ENCODE measurements at places on chromosomes 13 and 19.
A peak's percentile ranks its signal among the peaks of the same experiment; 100 is the strongest.

GRCh38 chr19:57165846-57166245 is 1.4 kb downstream of the DUXA start:
- DNase-seq = no peak

- DNase-seq = peak; percentile 57
Measured at GRCh38 chr13:102651892-102652291, 43.0 kb downstream of the METTL21C start.

DNA sequence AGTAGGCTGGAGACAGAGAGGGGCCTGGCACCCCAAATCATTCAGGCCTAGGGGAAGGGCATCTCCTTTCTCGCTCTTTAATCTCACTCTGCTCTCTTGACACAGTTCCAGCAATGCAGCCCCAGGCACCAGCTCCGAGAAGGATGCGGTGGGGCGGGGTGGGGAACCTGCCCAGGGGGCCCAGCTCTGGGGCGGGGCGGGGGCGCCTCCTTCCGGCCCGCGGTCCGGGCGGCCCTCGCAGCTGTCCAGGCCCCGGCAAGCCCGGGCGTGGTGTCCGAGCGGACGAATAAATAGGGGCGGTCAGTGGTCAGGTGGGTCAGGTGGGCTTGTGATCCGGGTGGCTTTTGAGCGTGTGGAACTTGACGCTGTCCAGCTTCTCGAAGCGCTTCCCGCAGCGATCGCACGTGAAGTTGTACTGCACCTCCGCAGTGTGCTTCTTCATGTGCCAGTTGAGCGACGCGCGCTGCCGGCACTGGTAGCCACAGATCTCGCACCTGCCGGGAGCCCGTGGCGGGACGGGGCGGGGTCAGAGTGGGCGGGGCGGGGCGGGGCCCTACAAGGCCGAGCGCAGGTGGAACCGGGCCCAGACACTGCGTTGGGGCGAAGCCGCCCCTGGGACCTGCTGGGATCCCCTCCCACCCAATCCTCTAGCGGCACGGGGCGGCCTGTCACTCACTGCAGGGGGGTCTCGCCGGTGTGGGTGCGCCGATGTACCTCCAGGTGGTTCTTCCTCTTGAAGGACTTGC is 2.7 kb upstream of the ELAVL3 start:
- DNase-seq = no peak

- peak; percentile 78 for DNase-seq
Measured at GRCh38 chr13:98977568-98978265, at the start of gene DOCK9. Gene DOCK9, minus strand, starts transcription at chr13:98978064. Its CDS starts 155 bp downstream, at chr13:98977909.
